T-helper 2 cell (primary cell): ENCODE measurements at places on chromosomes 16 and 17.

GRCh38 chr17:40316571-40317344 is 7.8 kb downstream of the RARA start:
- no peak for DNase-seq

GRCh38 chr16:81127051-81127450 is 30.9 kb upstream of the GCSH start:
- DNase-seq, result no peak

GRCh38 chr16:17572145-17572544 is 101.4 kb upstream of the XYLT1 start:
- no peak for DNase-seq

- no peak for DNase-seq
These were observed 65.7 kb downstream of the CENPV start for GRCh38 chr17:16287563-16288027.

- DNase-seq, result no peak
These were observed 5.8 kb downstream of the TXNDC11 start for GRCh38 chr16:11736903-11737302.

- DNase-seq, result peak; percentile 41
These were observed 29.7 kb downstream of the SLC25A10 start for GRCh38 chr17:81741594-81742452.

GRCh38 chr17:17783116-17783824 is 53.5 kb downstream of the SREBF1 start:
- peak; percentile 66 for DNase-seq

- DNase-seq, result no peak
These were observed 7.1 kb downstream of the IRX5 start for GRCh38 chr16:54937671-54938211.

GRCh38 chr17:81576621-81577277 is 24.6 kb upstream of the FAAP100 start:
- DNase-seq, result no peak

GRCh38 chr16:77556201-77556873 is 121.5 kb upstream of the ADAMTS18 start:
- DNase-seq, result no peak

DNA sequence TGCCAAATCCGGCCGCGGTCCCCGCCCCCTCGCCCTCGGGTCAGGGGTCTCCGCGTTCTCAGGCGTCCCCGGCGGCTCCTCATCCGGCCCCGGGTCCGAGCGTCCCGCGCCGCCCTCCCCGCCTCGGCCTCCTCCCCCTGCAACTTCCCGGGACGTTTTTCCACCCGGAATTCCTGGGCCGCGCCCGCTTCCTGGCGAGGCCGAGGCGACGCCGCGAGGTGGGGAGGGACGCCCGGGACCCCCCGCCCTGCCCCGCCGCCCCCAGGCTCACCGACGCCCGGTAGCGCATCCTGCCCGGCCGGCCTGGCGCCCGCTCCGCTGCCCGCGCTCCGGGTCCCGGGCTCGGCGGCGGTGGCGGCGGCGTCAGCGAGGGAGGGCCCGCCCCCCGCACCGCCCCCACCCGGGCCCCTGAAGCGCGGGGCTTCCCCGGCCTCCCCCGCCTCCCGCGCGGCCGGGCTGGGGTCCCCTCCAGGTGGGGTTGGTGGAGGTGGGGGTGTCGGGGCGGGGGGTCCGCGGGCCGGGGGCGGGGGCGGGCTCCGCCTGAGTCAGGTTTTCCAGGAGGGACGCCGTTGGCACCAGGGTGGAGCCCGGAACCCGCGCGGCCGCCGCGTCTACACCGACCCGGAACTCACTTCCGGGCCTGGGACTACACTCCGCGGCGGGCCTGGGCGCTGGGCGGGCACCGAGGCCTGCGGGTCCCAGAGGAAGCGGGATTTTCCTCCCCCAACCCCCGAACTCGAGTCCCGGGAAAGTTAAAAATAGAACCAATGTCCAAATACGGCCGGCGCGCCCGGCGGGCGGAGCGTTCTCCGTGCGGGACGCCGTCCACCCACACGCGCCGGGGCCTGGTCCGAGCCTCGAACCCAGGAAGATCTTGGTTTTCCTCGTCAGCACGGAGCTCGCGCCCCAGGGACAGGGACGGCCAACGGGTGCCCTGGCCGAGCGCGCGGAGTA is 6.8 kb downstream of the MYO1C start:
- peak; percentile 47 for DNase-seq

DNA sequence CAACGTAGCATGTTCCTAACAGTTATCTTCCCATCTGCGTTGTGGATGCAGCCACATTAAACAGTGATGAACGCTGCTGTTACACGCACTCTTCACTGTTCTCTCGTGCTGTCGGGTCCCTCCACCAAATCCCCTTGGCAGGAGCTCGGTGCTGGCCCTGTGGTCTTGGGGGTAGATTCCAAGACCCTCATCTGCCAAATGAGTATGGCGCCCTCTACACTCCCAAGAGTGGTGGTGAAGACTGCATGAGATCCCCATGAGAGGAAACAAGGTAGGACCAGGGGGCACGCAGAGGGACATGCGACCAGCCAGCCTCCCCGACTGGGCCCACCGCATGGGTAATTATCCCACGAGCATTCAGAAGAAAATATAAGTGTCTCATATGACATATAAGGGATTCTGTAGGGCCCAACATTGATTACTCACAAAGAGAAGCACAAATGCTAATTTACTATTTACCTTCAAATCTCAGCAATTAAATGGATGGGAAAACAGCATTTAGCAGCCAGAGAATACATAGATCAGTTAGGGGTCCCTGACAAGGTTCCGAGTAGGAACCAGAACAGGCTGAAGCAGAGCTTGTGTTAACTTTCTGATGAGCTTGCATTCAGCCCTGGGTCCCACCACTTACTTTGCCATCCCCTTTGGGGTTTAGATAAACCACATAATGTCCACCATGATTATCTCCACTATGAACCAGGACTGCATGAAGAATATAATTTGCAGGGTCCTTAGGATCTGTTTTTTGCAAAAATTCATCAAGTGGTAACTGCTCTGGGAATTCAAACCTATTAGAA is 23.8 kb downstream of the LITAFD start:
- no peak for DNase-seq

DNA sequence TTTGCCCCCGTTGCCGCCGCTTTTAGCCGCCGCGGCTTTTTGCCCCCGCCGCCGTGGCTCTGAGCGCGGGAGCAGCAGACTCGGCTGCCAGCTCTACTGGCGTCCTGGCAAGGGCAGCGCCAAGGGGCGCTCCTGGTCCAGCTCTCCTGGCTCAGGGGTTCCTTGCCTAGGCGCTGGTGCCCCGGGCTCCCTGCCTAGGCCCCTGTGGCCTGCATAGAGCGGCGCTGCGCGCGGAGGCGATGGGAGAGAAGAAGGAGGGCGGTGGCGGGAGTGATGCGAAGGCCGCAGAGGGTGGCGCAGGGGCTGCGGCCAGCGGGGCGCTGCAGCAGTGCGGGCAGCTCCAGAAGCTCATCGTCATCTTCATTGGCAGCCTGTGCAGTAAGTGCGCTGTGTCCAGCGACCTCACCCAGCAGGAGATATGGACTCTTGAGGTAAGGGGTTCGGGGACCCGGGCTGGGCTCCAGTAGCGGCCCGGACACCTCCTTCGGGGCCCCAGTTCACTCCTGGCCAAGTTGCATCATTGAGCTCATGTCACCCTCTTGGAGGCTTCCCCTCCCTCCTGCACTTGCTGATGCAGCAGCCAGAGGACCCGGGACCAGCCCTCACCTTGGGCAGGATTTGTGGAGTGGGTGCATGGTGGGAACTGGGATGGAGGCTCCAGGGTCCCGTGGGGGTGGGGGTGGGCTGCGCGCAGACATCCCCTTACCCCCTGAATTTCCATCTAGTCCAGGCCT is 1344.4 kb downstream of the TP53TG3F start:
- no peak for DNase-seq

- DNase-seq, result no peak
These were observed 654.2 kb downstream of the HS3ST4 start for GRCh38 chr16:26345966-26346365.

DNA sequence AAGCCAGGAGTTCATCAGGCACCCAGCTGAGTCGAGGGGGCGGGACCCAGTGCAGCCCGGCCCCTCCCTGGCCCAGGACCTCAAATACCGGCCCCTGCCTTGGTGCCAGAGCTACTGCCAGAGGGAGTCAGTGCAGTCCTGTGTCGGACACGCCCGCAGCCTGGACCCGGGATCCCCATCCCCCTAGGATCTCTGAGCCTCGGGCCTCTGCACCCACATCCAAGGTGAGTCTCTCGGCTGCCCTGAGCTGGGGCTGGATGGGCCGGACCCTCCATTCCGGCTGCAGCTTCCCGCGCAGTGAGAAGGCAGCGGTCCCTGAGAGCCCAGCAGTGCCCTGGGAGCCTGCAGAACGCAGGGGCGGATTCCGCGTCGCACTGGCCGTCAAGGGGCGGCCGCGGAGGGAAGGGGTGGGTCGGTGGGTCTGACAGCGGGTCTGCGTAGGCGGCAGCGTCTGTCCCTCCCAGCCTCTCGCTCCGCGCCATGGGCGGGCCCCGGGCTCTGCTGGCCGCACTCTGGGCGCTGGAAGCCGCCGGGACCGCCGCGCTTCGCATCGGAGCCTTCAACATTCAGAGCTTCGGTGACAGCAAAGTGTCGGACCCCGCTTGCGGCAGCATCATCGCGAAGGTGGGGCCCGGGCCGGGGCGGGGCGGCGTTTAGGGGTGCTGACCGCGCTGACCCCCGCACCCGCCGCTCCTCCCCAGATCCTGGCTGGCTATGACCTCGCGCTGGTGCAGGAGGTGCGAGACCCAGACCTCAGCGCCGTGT is at the start of gene DNASE1L2:
TSS of gene DNASE1L2 (plus strand) at position 108 of the 765 bp plus-strand sequence. CDS start at position 481, 373 bp downstream.
- no peak for DNase-seq

DNA sequence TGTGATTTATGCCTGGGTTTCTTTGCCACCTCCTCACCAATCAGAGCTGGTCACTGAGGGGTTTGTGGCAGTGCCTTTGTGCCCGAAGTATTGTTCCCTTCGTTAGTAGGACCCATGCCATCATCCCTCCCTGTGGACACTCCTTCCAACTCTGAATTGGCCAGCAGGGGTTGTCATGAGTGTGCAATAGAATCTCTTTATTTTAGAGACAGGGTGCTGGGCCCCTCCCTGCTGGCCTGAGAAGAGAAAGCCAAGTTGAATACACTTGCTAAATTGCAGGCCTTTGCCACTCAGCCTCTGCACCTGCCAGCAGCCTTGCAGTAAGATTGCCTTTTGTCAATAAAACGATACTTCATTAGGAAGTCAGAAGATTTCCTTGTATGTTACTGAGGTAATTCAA is 40.7 kb upstream of the SLC12A3 start:
- DNase-seq, result no peak

DNA sequence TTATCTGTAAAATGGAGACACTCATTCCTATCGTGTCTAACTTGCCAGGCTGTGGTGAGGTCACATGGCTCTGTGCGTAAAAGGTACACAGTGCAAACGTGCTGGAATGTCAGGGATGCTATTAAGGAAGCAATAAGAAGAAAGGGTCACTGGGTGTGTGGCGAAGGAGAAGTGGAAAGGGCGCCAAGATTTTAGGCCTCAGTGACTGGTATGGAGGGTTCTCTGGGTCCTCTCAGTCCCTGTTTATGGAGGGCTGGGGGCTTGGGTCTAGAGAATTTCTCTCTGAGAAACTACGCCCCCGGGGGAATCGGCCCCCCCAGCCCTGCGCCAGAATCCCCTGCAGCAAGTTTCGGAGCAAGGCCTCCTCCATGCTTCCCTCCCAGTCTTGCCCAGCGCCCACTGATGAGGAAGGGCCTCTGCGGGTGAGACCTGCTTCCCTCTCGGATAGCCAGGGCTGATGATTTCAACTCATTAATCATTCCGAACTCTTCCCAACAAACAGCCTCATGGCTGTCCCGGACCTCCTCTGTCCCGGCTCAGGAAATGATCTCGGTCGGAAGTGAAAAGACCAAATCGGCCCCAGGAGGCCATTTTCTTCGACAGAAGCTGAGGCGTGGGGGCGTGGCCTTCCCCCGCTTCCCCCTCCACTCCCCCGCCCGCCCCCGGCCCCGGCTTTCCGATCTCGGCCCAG is 1.2 kb upstream of the HEXIM1 start:
- DNase-seq, result peak; percentile 40

GRCh38 chr16:66273644-66274334 is 92.7 kb upstream of the CDH5 start:
- DNase-seq, result no peak

- DNase-seq, result no peak
These were observed 29.9 kb downstream of the SMARCE1 start for GRCh38 chr17:40617678-40618240.

GRCh38 chr17:67353161-67353560 is 13.2 kb downstream of the PSMD12 start:
- DNase-seq, result no peak

DNA sequence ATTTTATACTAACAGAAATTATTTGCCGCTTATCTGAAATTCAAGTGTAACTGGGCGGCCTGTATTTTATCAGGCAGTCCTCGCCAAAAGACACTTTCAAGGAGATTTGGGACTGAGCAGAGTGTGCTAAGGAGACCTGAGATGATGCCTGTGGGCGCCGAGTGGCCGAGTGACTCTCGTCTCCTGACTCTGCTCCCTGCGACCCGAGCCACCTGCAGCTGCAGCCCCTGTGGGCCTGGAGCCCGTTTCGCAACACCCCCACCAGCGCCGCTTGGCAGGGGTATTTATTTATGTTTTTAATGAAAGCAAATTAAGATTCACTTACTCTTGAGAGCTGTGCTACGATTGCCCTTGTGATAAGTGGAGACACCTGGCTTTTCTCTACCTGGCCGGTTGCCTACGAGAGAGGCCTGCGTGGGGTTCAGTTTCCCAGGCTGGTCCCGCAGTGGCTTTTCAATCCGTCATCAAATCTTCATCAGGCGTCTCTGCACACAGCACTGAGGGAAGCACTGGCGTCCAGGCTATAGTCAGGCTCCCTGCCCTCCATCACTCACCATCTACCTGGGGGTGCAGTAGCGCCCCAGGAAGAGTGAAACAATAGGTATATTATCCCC is 124.0 kb downstream of the SEC14L1 start:
- no peak for DNase-seq

DNA sequence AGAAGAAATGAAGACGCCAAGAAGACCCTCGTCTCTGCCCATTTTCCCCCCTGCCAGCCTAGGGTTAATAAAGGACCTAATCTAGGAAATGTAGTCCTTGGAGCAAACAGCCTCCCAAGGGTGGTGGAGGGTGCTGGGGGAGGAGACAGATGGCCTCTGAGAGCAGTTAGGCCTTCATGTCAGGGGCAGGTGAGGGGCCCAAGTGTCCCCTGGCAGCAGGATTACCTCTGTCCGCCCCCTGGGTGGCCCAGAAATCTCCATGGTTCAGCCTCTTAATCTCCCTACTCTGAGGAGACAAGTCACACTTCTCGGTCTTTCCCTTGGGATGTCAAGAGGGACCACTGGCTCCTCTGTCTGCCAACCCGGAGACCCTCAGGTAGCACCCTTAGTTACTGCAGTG is 365.4 kb upstream of the TNRC6C start:
- DNase-seq, result no peak
